ENCODE measurements at places on chromosomes 1 and 21. TPM values are rescaled to one million over a fixed set of nuclear protein-coding genes. Genes with fewer than 3 reads are reported as not detected.

HSD3B1 gene
- total RNA-seq, result not detected

BMP8B gene
- not detected for total RNA-seq

TMPRSS2 gene
- total RNA-seq, result not detected

AHCTF1 gene
- total RNA-seq, result 17.7 TPM

S100A3 gene
- 9.7 TPM for total RNA-seq

SMYD3 gene
- 22.2 TPM for total RNA-seq

KIF21B gene
- 1.2 TPM for total RNA-seq

TAS1R1 gene
- 0.10 TPM for total RNA-seq

PGLYRP4 gene
- total RNA-seq, result not detected

NIBAN1 gene
- 19.1 TPM for total RNA-seq

GRHL3 gene
- 0.10 TPM for total RNA-seq

TPTE gene
- total RNA-seq, result not detected
